ENCODE measurements at places on chromosomes 5 and 9. TPM values are rescaled to one million over a fixed set of nuclear protein-coding genes. Genes with fewer than 3 reads are reported as not detected.
A peak's percentile ranks its signal among the peaks of the same experiment; 100 is the strongest.

Gene DMRTA1
- 0.87 TPM for total RNA-seq

Gene NDUFS6
- total RNA-seq, result 72.7 TPM

Gene TAF1L
- not detected for total RNA-seq

DNA sequence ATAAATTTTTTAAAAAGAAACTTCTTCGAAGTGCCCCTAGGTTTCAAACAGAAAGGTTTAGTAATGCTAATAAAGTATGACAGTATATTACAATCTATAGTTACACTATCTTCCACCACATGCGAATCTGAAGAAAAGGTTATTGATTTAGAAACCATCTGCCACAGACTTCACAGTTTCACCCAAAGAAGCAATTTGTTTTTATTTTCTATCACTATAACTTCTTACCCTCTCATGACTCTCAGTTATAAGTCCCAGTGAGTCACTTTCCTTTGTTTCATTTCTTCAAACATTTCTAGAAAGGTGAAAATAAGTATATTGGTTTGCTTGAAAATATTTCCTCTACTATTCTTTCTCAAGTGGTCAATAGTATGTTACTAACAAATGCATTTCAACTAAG is 93.6 kb downstream of the MCTP1 start:
- no peak for DNase-seq

- DNase-seq, result no peak
Observed at GRCh38 chr5:179227580-179228311, 117.5 kb downstream of the ADAMTS2 start.

- DNase-seq, result no peak
Observed at GRCh38 chr5:142181096-142181495, 72.5 kb downstream of the NDFIP1 start.

DNA sequence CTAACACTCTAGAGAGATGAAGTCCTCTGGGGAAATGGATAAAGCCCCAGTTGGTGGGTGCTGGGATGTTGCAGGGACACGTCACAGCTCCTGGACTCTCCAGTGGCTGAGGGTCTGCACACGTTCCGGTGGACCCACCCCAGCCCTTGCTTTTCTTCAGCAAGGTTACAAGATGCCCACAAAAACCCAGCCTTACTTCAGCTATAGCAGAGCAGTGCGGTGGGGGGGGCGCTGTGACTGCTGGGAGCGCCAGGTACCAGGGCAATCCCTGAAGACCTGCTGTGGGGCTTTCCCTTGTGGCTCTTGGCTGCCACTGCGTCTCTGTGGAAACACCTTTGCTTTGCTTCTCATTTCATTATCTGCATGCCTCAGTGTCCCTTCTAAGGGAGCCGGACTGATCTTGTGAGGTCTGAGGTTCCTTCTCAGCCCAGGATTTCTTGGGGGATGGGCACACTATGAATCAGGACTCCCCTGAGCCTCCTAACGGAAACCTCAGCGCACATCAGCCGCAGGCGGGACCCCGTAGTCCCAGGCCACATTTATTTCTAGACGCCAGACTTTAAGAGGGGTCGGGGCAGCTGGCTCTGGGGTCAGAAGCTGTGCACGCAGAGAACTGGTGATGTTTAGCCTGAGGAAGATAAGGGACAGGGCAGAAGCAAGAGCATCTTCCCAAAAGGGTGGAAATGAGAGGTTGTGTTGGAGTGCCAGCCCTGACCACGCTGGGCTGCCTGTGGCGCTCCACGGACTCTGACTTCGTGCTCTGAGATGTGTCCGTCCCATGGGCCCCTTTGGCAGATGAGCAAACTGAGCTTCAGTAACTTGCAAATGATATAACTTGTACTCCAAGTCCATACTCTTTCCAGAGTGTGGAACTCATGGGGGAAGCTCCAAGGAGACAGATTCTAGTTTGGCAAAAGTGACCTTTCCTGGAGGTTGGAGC is 106.8 kb downstream of the WNK2 start:
- DNase-seq, result no peak

DNA sequence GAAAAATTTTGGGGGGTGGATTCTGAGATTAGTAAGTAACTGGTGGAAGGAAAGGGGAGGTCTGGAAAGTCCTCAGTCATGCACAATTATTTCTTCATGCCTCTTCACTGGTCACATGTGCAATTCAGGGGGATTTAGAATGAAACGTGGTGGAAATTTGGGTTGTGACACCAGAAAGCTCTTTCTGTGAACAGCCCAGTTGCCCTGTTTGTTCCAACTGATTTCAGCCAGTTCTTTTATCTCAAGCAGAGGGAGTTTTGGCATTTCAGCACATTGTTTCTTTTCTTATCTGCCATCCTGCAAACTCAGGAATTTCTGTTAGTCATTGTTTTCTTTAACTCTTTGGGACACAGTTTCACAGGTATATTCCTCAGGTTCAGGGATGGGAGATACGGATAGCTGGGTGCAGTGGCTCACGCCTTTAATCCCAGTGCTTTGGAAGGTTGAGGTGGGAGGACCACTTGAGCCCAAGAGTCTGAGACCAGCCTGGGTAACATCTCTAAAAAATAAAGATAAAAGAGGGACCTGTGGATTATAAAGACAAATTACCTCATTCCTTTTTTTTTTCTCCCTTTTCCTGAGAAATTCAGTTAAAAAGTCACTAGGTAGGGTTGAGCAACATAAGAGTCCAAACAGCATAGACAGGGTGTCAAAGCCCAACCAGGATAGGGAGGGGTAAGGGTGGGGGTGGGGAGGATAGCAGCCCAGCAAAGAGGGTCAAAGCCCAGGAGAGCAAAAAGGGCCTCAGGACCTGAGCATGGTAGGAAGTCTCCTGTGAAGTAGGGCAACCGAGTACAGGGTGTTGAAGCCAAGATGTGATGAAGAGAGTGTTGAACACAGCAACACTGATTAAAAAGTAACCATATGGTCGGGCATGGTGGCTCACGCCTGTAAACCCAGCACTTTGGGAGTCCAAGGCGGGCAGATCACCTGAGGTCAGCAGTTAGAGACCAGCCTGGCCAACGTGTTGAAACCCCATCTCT is 5.4 kb upstream of the B4GALT1 start:
- DNase-seq, result no peak

GRCh38 chr5:174505621-174506020 is 218.8 kb upstream of the MSX2 start:
- DNase-seq, result no peak

DNA sequence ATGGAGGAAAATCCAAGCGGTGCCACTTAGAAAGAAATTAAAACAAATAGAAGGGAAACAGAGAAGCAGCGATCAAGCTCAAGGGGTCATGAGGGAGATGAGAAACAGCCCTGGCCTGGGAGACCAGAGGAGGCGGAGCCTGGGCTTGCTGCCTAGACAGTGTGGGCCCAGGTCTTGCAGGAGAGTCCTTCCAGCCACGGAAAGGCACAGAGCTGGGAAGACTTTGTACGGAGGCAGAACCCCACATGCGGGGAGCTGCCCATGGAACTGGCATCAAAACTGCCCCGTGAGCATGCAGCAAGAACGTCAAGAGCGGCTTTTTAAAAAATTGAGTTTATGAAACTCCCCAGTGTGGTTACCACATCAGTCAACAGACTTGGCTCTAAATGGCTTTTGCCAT is 119.4 kb downstream of the IRX1 start:
- no peak for DNase-seq

- no peak for DNase-seq
Observed at GRCh38 chr5:58346041-58346440, 113.8 kb downstream of the PLK2 start.

- DNase-seq, result peak; percentile 78
Observed at GRCh38 chr5:172858990-172859811, 25.1 kb downstream of the ERGIC1 start.

DNA sequence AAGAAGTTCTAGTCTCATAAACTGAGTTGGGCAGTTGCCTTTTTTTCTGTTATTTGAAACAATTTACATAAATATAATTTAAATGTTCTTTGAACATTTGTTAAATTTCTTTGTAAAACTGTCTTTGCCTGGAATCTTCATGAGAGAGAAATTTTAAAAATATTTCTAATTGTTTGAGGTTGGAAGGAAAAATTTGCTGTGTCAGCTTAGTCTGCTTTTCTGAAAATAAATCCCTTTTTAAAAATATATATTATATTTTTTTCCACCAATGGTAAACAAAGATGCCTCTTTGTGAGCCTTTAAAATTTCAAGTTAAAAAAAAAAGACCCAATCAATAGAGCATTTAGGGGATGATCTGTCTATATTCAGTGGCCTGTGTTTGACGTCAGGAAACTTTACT is 542.7 kb downstream of the KIF4B start:
- no peak for DNase-seq

Measured in heart right ventricle (tissue), 16 donors.